Nucleus accumbens (tissue), 56 donors: ENCODE measurements at places on chromosomes 16 and 17.
A peak's percentile ranks its signal among the peaks of the same experiment; 100 is the strongest.

DNA sequence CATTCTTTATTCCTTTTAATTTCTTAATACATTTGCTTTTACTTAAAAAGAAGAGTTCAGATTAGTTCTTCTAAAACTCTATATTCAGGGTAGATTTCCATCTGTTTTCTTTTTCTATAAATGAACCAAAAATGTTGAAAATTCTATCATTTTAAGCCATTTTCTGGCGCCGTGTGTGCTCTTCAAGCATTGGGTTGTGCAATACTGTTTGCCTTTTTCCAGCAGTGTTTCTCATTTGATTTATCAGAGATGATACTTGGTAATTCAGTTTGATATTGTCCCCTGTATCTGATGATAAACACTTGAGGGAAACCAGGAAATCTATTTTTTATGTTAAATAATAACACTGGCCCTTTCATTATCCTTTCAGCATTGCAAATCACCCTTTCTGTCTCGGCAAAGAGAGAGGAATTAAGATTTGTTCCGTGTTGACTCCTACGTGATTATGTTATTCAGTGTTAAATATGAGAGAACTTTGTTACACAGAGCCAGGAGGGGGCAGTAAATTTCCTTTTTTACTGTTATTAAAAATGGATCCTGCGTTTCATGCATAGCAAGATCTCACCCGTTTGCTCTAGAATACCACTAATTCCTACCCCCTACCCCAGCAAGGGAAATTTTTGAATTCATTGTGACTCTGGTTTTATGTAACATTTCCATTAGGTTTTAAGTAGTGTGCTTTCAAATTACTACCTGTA is 606.9 kb upstream of the RBFOX1 start:
- peak; percentile 5 for DNase-seq

DNA sequence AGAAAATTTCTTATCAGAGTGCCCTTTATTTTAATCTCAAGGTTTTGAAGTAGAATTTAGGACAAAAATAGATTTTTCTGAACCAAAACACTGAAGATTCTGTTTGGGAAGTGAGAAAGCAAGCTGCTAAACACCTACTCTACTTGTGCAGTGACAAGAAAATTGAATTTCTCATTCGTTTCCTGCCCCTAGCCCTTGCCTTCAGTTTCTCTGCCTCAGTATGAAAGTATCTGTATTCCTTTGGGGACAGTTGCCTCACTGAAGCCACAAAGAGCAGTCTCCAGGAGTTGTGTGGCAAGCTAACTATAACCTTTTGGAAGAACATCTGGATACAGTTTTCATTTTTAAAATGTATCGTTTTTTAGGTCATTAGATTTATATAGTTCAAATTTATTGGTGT is 19.7 kb downstream of the MOSMO start:
- no peak for DNase-seq

- DNase-seq, result no peak
Observed at GRCh38 chr16:67464565-67464964, 16.4 kb downstream of the ATP6V0D1 start.

DNA sequence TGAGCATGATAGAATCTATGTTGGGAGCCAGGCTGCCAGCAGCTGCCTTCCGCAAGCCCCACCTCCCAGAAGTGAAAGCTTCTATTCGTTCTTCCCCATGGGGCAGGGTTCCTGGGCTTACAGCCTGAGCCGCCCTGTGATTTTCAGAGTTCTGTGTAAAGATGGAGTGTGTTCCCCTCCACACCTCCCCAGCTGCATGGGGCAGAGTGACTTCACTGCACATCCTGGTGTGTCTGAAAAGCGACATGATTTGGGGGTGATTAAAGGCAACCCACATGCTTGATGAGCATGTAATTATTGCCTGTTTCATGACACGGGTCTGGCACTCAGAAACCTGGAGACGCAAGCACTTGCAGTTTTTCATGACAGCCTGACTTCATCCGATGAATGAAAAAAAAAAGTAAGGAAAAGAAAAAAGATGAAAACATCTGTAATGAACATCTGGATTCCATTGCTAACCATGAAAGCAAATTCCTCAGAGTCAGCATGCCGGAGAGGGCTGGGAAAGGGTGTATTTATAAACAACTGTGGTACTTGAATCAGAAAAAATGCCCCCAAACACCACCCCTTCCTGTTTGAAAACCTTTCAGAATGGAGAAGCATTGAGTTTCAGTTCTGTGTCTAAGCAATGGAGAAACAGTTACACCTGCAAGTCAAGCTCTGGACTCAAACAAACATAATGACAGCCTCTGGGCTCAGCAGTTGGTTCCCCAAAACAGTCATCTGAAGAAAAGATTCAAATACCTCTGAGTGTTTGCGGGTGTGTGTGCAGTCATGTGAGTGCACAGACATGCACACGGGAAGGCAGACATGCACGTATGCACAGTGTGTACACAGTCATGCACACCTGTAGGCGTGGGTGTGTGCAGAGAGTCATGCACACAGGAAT is 266.0 kb downstream of the ENGASE start:
- no peak for DNase-seq

DNA sequence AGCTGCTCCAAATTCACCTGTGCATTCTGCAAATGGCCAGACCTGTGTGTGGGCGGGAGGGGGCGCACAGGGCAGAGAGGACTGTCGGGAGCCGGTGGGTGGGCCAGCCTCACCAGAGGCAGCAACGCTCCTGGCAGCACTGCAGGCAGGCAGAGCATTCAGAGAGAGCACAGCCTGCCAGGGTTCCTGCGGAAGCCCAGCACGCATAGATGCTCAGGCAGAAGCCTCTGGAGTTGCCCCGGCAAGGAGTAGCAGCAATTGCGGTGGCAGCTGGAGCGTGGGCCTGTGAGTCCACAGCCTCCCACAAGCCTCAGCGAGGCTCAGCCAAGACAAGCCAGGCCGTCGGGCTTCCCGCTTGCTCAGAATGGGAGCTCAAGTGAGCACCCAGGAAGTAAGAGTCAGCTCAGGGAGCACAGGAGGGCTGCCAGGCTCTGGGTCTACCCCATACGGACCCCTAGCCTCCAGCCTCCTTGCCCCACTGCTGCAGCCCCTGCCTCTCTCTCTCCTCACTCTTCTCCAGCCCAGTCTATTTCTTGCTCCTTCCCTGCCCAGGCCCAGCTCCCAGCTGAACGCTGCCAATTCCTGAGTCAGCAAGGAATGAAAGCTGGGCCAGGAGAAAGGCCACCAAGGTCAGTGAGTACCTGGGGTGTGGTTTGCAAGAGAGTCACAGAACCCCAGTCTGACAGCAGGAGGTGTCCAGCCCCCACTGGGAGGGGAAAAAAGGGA is 9.6 kb downstream of the EMC6 start:
- DNase-seq, result no peak

- no peak for DNase-seq
Observed at GRCh38 chr17:45936610-45937009, 42.3 kb downstream of the MAPT start.

DNA sequence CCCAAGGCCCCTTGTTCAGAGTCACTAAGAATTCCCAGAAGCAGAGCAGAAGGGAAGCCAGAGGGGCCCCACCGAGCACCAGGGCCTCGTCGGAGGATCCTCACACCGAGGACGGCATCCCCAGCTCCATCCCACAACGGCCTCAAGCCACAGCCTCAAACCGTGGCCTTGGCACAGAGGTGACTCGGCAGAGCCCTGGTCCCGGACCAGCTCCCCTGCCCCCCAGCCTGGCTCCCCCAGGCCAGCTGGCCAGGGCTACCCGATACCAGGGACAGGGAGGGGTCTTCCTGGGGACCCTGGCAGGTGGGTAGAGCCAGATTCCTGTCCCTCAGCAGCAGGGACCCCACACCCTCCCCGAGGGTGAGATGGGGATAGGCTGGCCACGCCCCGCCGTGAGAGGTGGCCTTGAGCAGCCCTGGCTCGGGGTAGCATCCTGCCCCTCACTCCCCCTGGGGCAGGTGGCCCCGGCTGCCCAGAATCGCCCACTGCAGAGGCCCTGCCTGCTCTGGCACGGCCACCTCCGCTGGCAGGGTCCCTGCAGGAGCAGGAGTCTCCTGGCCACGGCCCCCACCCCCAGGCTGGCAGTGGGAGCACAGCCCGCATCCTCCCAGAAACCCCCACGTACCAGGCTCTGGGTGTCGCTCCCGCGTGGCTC is 5.6 kb upstream of the PVALEF start:
- DNase-seq, result no peak

GRCh38 chr17:69884356-69884755 is 190.7 kb upstream of the KCNJ16 start:
- no peak for DNase-seq

GRCh38 chr17:4510618-4510941 is 11.9 kb downstream of the SPNS2 start:
- no peak for DNase-seq

DNA sequence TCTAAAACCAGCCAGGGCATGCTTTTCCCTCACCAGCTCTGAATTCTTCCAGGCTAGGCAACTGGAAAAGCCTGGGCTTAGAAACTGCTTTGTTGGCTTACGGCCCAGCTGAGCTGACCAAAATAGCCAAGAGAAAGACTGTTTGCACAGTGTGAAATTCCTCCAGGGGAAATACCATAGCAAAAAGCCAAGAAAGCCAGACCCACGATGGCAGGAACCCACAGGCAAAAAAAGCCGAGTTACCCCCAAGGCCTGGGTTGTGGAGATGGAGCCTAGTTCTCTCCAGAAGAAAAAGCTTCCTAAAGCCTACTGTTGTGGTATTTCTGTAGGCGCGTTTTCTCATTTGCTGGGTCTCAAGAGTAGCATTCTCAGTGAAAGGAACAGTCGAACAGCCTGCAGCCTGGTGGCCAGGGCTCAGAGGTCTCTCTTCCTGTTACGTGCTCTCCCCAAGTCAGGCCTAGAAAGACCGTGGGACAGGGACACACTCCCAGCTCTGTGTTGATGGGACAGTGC is 9.2 kb downstream of the SP2 start:
- DNase-seq, result peak; percentile 21

- no peak for DNase-seq
Observed at GRCh38 chr17:77681861-77682260, 276.6 kb upstream of the TNRC6C start.

GRCh38 chr17:81656835-81657234 is 493 bp upstream of the PDE6G start:
- no peak for DNase-seq

DNA sequence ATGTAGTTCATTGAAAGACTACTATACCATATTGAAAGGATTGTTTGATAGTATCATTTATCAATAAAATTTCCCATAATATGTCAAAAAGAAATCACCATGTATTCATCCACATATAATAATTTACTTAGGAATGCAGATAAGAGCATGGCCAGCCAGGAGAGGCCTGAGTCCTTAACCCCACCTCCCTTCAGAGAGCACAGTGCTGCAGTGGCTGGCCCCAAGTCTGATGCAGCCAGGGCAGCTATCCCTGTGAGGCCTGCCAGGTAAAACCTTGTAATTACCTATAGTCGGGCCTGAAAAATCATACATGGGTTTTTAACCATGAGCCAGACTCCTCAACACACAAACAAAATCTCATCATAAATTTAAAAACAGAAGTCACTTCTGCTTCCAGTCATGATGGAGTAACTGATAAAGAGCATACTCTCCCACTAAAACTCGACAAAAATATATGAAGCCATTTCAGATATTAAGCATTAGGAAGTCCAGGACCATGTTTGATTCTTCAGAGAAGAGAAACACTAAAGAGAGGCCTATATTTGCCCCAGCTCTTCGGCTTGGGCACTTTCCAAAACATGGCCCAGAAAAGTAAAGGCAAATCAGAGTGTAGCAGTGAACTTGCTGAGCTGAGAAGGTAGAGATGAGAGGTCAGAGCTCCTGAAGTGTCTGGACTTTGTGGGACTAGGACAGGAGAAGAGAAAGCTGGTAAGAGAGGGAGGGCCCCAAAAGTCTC is 40.9 kb upstream of the CCNF start:
- no peak for DNase-seq

DNA sequence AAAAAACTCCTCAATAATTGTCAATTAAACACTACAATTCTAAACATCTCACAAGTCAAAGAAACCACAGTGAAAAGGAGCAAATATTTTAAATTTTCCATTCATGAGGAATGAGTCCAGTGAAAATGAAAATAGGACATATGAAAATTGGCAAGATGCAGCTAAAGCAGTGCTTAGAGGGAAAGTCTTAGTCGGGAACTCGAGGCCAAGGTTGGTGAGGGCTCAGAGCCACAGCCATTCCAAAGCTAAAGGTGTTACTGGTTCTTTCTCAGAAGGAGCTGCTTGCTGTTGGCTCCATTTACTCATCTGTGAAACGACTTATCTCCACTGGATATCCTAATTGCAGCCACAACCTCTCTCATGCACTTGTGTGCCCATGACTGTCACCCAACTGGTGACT is 6.5 kb downstream of the SLC38A8 start:
- DNase-seq, result no peak

DNA sequence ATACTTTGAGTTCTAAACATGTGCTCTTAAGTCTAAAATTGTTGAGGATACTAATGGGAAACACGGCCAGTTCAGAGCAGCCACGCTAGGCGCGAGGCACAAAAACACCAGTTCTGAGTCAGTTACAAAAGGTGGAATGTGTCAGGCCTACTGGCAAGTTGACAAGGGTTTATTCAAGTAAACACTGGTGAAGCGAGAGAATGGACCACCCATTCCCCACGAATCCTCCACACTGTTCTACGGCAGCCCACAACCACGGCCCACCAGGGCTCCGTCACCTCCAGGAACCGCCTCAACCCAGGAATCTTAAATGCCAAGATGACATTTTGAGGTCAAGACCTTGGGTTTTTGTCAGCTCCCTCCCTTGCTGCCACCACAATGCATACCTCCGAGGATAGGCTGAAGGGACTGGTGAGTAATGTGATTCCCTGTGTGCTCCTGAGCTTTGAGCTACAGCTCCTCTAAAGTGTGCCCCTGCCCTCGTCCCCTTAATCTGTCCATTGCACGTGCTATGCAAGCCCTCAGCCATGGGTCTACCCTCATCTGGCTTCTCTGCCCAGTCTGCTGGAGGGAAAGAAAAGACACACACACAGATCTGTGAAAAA is 28.5 kb upstream of the TRAP1 start:
- no peak for DNase-seq

- DNase-seq, result no peak
Observed at GRCh38 chr16:17369421-17370222, 101.1 kb downstream of the XYLT1 start.

DNA sequence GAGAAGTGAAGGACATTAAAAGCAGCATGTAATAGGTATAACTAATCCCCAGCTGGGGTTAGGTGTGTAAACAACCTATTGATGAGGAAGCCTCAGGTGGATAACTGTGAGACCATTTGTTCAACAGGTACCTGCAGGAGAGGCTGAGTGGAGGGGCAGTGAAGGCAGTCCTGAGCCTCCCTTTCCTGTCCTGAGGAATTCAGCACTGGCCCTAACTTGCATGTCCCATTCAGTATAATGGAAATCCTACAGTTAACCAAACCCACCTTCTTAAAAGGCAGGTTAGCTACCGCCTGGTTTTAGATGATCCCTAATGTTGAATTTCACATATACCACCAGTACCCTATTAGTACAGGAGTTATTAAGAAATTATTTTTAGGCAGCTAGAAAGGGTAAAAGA is 225.9 kb upstream of the GOT2 start:
- DNase-seq, result no peak
